Activated naive CD8-positive, alpha-beta T cell treated with anti-CD3 and anti-CD28 coated beads, Interleukin-2, amount 10 ng/mL, durations not matched to agents 7 days and 5 days (primary cell): ENCODE measurements at places on chromosomes 13 and 19. TPM values are rescaled to one million over a fixed set of nuclear protein-coding genes. Genes with fewer than 3 reads are reported as not detected.

DNA sequence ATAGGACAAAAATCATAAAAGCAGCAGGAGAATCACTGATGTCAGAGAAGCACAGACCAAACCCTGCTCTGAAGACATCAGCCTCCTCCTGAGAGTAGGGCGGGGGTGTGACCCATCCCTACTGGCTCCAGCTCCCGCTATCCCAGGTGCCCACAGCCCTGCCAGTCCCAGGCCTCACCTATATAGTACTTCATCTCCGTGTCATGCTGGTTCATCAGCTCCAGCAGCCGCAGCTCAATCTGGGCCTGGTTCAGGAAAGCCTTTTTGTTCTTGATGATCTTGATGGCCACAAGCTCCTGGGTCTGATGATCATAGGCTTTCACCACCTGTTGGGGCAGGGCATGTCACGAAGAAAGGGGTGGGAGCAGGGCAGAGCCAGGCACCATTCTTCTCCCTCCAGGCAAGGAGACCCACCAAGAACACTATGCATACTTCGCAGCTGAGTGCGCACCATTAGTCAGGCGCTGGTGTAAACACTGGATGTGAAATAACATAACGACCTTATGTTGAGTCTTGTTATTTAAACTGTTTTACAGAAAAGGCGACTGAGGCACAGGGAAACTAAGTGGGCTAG, 4.2 kb downstream of the DYRK1B start:
- H3K27ac ChIP-seq = no peak overlapping the region
- no peak for DNase-seq
- no peaks in the 10 kb centered on the region for H3K27me3 ChIP-seq
- peaks cover 19% of the 10 kb centered on the region for H3K36me3 ChIP-seq

DNA sequence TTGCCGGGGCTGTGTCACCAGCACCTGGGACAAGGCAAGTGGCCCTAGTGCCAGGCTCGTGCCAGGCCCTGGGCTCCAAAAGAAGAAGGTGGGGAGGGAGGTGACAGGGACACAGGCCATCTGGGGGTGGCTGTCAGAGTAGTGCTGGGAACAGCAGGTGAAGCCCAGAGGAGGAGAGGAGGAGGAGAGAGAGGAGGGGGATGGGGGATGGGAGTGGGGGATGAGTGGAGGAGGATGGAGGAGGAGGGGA, 18.7 kb downstream of the LSM4 start:
- no peaks in the 10 kb centered on the region for H3K27me3 ChIP-seq
- DNase-seq = peak; percentile 60
- peaks cover 29% of the 10 kb centered on the region for H3K36me3 ChIP-seq
- peak overlapping the region; percentile 93 for H3K27ac ChIP-seq

DNA sequence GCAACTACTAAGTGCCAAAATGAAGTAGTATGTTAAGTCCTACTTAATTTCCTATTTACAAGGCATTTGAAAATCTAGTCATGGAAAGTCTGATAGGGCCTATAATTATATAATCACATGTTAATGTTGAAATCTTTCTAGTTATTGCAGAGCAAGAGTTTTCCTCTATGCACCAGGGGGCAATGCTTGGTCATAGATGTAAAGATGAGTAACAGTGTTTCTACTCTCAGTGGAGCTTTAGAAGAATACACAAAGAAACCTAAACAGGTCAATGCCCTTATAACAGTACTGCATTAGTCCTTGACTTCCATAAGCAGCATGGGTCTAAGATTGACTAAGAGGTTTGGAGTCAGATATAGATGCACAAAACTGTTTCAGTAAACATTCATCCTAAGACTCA, 218.7 kb downstream of the KCTD12 start:
- H3K4me1 ChIP-seq = no peaks in the 10 kb centered on the region
- no peaks in the 10 kb centered on the region for H3K36me3 ChIP-seq
- peaks cover 3% of the 10 kb centered on the region for H3K27me3 ChIP-seq
- no peak overlapping the region for H3K4me3 ChIP-seq
- DNase-seq = no peak
- H3K27ac ChIP-seq = no peak overlapping the region

Gene TEX26
- total RNA-seq = not detected

Gene DIAPH3
- total RNA-seq = 18.3 TPM

DNA sequence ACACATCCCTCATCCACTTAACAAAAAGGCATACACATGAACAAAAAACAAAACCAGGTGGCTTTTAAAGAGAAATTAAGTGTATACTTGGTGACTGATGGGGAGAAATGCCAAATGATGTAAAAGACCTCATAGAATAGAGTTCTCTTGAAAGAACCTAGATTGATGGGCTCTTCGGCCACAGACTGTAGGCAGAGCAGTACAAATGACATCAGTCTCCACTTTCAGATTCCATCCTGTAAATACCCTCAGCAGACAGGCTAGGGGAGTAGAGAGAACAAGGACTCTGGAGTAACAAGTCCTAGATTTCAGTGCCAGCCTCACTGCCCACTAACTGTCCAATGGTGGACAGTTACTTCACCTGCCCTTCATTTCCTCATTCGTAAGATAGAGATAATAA, 203.8 kb downstream of the MZT1 start:
- no peak overlapping the region for H3K4me3 ChIP-seq
- no peaks in the 10 kb centered on the region for H3K27me3 ChIP-seq
- H3K27ac ChIP-seq = no peak overlapping the region
- no peaks in the 10 kb centered on the region for H3K36me3 ChIP-seq

Gene CRB3
- total RNA-seq = 2.7 TPM

DNA sequence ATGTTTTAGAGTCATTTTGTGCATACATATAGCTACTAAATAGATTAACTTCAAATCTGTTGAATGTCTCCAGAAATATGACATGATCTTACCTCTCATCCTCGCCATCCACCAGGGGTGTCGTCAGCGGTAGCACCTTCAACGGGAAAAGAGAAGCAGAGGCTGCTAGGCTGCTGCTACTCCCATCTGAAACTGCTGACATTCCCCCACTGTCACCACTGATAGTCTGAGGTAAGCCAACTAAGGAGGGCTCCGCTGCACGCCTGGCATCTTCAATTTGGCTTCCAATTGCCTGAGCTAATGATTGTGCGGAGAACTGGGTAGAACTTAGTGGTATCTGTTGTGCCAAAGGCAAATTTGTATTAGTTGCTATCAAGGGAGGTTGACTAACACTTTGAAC, 3.1 kb downstream of the TSC22D1 start:
- H3K4me3 ChIP-seq = no peak overlapping the region
- no peak for DNase-seq
- H3K27ac ChIP-seq = no peak overlapping the region
- peaks cover 36% of the 10 kb centered on the region for H3K4me1 ChIP-seq
- H3K36me3 ChIP-seq = peaks cover 18% of the 10 kb centered on the region
- no peaks in the 10 kb centered on the region for H3K27me3 ChIP-seq

- DNase-seq = peak; percentile 92
- H3K27me3 ChIP-seq = peaks cover 15% of the 10 kb centered on the region
- no peak overlapping the region for H3K27ac ChIP-seq
- peak overlapping the region; percentile 51 for H3K4me3 ChIP-seq
- H3K36me3 ChIP-seq = peaks cover 5% of the 10 kb centered on the region
- H3K4me1 ChIP-seq = peaks cover 27% of the 10 kb centered on the region
These were observed 2.8 kb downstream of the PTGER1 start for GRCh38 chr19:14472202-14472938.

DNA sequence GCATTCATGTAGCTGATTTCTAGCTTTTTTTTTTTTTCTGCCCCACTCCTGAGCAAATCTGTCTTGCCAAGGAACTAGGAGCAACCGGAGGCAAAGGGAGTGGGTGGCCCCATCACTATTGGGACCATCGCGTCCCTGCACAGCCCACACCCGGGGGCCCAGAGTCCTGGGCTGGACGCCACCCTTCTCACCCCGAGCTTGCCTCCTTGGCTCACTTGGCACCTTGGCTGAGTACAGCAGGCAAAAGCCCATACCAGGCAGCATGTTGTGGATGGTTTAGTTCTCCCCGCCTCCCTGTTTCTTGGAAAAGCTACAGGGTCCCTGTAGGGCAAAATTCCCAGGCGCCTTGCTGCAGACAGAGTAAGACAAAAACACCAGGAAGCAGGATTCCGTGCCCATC, 13.7 kb downstream of the SMIM24 start:
- no peaks in the 10 kb centered on the region for H3K4me1 ChIP-seq
- DNase-seq = no peak
- no peak overlapping the region for H3K27ac ChIP-seq
- H3K27me3 ChIP-seq = no peaks in the 10 kb centered on the region

- no peak overlapping the region for H3K27ac ChIP-seq
- H3K27me3 ChIP-seq = no peaks in the 10 kb centered on the region
- peaks cover 69% of the 10 kb centered on the region for H3K36me3 ChIP-seq
- no peak for DNase-seq
These were observed 86.2 kb downstream of the SLC25A15 start for GRCh38 chr13:40875583-40875982.

Gene ZNF154
- 14.9 TPM for total RNA-seq

GRCh38 chr13:74966814-74967424, 515.0 kb downstream of the TBC1D4 start:
- no peak for DNase-seq
- no peaks in the 10 kb centered on the region for H3K27me3 ChIP-seq
- H3K36me3 ChIP-seq = no peaks in the 10 kb centered on the region
- no peak overlapping the region for H3K27ac ChIP-seq

DNA sequence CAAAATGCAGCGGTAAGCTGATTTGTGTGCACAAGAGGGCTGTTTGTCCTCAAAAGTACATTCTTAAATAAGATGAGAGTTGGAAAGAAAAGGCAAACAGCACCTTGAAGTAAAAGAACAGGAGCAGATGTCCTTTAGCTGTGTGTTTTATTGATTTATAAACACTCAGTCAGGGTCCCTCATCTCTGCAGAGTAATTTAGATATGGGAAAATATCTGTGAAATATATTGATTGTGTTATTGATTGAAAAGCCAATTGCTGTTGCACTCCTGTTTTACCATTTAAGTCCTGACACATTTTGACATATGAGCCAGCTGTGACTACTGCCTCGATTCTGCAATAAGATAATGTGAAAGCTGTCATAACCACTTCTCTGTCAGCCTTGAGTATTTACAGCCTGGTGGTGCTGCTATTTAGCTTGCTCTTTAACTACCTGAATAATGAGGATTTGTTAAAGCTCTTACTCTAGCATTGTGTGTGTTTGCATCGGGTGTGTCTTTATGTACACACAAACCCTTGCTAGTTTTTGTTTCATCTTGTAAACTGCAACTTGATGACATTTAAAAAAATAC, 550.1 kb downstream of the DACH1 start:
- no peaks in the 10 kb centered on the region for H3K27me3 ChIP-seq
- no peak for DNase-seq
- no peaks in the 10 kb centered on the region for H3K4me1 ChIP-seq
- no peaks in the 10 kb centered on the region for H3K36me3 ChIP-seq

DNA sequence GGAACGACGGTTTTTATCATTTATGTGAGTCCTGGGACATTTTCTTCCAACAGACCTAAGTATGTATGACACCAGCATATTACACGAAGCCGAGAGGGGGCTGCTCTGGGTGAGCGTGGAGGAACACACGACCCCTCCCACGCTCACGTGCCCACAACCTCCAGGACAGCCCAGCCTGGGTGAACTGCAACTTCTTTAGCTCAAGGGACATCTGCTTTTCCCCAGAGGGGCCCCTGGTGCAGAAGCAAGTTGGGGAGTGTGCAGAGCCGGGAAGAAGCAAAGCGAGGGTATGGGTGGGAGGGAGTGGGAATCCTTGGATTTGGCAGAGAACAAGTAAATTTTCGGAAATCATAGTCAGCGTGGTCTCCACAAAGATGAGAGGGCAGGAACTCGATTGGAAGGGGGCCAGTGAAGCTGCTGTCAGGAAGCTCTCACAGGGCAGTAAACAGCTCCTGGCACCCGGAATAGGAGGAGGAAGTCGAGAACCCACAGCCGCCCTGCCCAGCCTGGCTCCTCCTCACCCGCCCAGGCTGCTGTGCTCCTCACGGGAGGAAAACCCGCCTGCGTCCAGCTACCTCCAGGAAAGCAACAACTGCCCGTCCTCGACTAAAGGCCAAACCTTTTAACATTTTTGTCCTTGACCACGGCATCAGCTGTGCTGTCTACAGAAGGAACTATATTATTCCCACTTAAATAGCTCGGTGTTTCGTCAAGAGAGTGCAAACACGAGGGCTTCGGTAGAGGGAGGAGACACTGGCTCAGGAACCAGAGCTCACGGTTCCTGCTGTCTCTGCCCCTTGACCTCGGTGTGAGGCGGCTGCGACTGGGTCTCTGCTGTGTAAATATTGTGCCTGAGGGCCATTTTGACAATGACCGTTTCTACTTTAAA, 17.2 kb upstream of the CFAP97D2 start:
- no peaks in the 10 kb centered on the region for H3K36me3 ChIP-seq
- peak overlapping the region; percentile 54 for H3K4me3 ChIP-seq
- H3K27ac ChIP-seq = peak overlapping the region; percentile 70
- peaks cover 10% of the 10 kb centered on the region for H3K27me3 ChIP-seq
- H3K4me1 ChIP-seq = peaks cover 31% of the 10 kb centered on the region
- DNase-seq = no peak
